ENCODE measurements at places on chromosomes 1 and 21.

DNA sequence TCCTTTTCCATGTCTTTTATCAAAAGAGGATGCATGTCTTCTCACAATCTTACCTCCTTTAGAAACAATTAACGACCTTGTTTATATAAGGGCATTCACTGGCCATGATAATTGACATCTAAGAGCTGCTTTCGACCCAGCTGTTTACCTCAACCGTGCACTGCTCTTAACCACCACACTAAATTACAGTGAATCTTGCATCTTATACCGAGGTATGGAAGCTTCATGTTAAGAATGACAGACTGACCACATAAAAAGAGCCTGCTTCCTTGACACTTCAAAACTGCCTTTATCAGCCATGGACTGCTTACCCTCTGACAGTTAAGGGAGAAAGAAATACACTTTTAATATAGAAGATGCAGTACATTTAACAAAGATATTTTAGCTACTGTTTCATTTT is 301.7 kb upstream of the LYPLAL1 start:
- DNase-seq = no peak

GRCh38 chr1:31243501-31244286 is 4.0 kb upstream of the NKAIN1 start:
- DNase-seq = no peak

DNA sequence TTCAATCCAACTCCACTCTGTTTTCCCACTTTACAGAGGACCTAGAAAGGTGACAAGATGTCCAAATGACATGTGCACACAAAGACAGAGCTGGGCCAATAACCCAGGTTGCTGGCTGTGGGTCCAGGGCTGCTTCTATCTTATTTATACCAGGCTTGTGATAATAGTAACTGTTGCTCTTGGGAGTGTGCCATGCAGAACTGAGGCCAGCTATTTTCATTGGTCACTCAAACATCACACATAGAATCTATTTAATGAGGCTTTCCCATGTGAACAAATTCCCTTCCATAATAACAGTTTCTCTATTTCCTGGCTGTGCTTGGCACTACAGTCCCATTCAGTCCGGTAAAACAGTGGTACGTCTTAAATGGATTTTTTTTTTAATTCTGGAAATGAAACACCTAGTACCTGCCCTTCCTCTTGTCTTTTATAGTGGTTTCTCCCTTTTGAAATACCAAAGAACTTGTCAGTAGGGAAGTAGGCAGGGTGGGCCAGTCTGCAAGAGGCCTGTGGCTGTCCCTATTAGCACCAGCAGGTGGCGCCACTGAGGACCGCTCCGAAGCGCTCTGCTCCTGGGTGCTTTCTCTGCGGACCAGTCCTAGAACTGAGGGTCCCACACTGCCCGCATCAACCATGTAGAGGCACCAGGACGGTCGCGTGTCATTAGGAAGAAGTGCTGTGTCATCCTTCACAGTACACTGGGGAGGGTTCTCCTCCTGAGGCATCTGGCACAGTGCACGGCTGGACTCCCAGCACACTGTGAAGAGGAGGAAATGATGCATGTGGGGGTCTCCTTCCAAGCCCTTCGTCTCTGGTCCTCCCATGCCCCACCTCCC is 52.1 kb downstream of the GPR161 start:
- DNase-seq = peak; percentile 38

GRCh38 chr1:209038735-209039134 is 544.8 kb upstream of the CAMK1G start:
- no peak for DNase-seq

DNA sequence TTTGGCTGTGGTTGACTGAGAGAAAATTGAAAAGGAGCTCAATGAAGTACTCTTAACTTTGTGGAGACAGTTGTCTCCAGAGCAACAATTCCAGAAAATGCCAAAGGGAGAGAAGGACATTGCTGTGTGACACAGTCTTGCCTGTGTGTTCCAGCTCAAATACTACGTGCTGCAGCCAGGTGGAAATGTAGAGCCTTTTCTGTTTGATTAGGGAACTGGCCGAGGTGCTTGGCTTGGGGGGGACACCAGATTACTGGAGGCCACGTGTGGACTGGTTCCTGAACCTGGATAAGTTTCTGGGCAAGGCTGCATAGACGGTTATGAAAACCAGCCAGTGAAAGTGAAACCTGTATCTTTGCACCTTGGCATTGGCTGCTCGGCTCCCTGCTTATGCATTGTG is 217.9 kb downstream of the CTH start:
- DNase-seq = no peak

GRCh38 chr1:98176414-98176813 is 255.6 kb upstream of the DPYD start:
- no peak for DNase-seq

- no peak for DNase-seq
Measured at GRCh38 chr21:39518847-39519210, 67.1 kb downstream of the SH3BGR start.

All from T-helper 17 cell (primary cell).